ENCODE measurements at places on chromosomes 1 and 21.

GRCh38 chr1:44694863-44695478, 20.5 kb downstream of the ARMH1 start:
- DNase-seq: no peak

DNA sequence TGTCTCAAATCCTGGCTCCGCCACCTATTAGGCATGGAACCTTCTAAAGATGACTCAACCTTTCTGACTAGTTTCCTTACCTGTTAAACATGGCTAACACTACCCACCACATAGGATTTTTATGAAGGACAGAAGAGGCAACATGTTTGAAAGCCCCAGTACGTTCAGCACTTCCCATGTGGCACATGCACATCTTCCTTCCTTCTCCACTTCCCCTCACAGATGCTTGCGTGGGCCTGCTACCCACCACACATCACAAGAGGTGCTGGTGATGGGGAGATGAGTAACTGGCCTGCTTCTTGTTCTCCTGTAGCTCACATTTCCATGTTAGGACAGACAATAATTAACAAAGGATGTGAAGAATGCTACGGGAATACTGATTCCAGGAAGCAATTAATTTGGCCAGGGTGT, 7.1 kb downstream of the ZBTB21 start:
- no peak for DNase-seq

- peak; percentile 67 for DNase-seq
Measured at GRCh38 chr1:112700290-112701226, 6.4 kb downstream of the RHOC start.

GRCh38 chr1:87986130-87986866, 657.6 kb downstream of the LMO4 start:
- DNase-seq: no peak
